Putamen (tissue), 1 donor: ENCODE measurements at places on chromosomes 2 and 18.

- DNase-seq, result no peak
Observed at GRCh38 chr2:19801367-19802080, 100.3 kb downstream of the TTC32 start.

DNA sequence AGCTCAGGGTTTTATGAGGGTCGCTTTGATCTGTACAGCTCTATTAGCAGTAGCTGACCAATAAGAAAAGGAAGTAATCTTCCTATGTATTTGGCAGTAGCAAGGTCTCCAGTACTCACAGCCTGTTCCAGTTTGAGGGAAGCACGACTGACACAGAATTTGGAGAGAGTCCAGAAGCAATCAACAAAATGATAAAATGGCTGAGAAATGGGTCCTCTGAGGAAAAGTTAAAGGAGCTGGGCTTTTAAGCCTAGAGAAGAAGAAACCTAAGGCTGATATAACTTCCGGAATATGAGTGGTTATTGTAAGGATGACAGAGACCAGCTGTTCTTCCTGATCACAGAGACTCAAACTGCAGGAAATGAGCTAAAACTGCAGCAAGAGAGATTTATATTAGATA is 382.8 kb downstream of the GPD2 start:
- no peak for DNase-seq

- DNase-seq, result no peak
Observed at GRCh38 chr2:42905341-42906110, 113.1 kb upstream of the HAAO start.

DNA sequence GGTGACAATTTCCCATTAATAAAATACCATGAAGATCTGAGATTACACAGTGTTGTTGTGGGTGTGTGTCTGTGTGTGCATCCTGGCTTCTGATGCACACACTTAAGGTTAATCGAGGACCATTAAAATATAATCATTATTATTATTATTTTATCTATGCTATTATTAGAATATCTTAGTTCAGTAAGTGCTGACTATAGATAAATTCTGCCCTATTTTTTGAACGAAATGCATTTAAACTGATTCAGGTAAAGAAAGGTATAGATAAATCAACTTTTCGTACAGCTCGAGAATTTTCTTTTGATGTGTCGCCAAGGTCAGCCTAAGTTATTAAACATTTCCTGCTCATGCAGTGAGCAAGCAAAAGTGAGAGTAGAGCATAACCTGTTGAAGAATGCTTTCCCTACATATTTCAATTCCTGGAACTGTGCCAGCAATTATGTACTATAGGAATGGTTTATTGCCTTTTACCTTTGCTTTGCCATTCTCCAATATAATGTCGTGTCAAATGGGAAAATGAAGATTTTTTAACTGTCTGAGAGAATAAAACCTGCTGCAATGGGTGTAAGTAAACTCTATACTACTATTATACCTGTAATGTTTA is 25.8 kb downstream of the KCNJ3 start:
- no peak for DNase-seq
